Activated CD4-positive, alpha-beta T cell treated with anti-CD3 and anti-CD28 coated beads, Interleukin-2, amount 50 U/mL, for 1 hour (primary cell): ENCODE measurements at places on chromosomes 1 and 21.

- DNase-seq = no peak
These were observed 32.3 kb downstream of the TMEM63A start for GRCh38 chr1:225849925-225850324.

- DNase-seq = no peak
These were observed 5.9 kb upstream of the DPT start for GRCh38 chr1:168734946-168735345.

- no peak for DNase-seq
These were observed 28.1 kb downstream of the SERINC2 start for GRCh38 chr1:31441073-31441472.

DNA sequence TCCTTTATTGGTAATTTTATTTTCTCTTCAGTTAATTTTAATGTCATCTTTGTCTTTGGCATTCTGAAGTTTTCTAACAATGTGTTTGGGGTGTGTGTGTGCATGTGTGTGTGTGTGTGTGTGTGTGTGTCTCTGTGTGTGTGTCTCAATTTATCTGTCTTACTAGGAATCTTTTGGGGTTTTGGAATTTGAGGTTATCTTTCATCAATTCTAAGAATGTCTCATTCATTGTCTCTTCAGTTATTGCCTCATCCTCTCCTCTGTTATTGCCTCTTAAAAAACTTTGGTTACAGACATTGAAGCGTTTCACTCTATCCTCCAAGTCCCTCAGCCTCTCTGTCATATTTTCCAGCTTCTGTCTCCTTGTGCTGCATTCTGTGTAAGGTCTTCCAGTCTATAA lies 18.1 kb upstream of the SAMD13 start:
- DNase-seq = no peak

GRCh38 chr1:242008826-242009495 lies 10.1 kb upstream of the MAP1LC3C start:
- no peak for DNase-seq

DNA sequence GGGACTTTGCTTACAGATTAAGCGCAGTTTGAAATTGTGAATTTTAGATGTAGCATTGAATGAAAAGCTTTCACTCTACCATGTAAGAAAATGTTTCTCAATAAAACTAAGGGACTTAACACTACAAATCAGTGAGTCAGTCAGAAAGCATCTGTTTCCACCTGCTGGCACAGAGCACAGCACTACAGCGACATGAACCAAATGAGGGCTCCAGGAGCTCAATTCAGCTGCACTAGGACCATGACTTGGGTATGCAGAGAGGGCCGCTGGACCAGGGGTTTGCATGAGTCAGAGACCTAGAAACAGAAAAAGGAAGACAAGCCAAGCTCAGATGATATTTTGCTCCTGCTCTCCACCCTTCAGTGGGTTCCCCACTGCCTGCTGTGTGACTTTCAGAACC lies 5.2 kb downstream of the SUSD4 start:
- no peak for DNase-seq

DNA sequence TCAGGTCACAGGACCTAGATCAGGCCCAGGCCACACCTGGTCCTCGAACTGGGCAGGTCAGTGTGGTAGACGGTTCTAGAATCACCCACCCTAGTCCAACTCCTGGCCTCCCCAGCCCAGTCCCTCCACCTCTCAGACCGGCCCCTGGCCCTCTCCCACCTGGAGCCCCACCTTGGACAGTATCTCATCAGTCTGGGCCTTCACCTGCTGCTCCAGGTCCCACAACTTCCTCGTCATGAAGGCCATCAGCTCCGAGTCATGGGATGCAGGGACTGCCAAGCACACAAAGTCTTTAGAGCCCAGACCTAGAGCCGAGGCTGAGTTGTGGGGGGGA lies 8.7 kb downstream of the UBXN11 start:
- no peak for DNase-seq

DNA sequence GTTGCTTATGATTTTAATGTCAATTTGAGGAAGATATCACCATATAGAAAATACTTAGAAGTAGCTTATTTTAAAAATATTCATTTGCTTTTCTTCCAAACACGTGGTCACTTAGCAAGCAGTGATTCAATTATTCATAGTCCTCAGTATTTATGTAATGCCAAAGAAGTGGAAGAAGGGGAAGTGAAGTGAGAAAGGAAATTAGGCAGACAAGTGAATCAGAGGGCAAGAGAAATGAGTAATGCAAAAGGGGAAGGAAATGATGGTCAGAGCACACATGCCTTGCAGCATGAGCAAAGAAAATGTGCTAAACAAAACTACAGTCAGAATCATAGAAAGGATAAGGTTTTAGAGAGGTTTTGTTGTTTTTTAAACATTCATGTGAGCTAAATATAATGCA lies 31.8 kb downstream of the SDCCAG8 start:
- no peak for DNase-seq

DNA sequence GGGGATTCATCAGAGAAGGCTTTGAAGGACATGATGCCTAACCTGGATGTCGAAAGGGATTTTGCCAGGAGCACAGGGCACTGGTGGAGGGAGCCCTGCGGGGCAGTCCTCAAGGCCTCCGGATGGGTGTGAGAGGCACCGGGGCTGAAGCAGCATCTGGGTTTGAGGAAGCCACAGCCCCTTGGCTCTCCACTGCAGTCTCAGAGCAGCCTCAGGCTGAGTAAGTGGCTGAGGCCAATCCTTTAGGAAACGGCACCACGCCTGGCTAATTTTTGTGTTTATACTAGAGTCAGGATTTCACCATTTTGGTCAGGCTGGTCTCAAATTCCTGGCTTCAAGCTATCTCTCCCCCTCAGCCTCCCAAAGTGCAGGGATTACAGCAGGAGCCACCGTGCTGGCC lies 12.0 kb downstream of the ERVH48-1 start:
- DNase-seq = no peak

DNA sequence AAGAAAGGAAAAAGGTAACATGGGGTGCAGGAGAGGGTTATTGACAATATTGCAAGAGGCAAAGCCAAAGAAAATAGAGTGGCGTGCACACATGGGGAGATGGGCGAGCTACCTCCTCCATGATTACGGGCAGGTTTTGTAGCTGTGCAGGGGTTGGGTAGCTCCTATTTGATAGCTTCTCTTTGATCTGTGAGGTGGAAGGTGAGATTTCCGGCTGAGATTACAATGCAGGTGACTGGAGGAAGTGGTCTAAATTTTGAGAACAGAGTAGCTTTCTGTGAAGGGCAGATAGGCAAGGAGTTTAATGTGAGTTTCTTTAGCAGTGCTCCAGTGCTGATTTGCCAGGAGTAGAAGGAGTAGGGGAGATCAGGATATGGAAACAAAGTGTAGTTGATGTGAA lies 263.4 kb downstream of the PLA2G4A start:
- no peak for DNase-seq

DNA sequence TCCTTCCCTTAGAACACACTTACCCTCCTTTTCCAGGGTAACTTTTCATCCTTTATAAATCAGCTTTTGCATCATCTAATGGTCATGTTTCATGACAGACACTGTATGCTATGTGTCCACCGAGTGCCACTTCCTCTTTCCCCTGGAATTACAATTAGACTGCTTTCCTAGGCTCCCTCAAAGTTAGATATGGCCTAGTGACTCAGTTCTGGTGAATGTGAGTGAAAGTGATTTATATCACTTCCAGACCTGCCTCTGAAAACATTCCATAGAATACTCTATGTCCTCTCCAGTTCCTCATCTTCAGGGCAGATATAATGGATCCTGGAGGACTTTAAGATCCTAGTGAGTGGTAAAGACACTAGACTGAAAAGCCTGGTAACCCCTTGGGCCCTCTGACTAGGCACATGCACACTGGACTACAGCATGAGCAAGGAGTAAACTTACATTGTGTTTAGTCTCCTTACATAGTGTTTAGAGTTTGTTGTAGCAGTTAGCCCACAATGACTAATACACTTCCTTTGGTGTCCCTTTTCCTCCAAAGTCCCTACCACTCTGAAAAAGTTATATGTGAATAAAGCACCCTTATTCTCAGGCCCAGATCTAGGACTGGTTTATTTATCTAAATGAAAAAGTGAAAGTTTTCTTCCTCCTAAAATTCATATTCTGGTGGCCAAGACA lies 59.3 kb downstream of the GPR88 start:
- DNase-seq = no peak

- DNase-seq = no peak
These were observed 6.7 kb downstream of the SYCP1 start for GRCh38 chr1:114861384-114861783.

- DNase-seq = no peak
These were observed 934.2 kb downstream of the TTLL7 start for GRCh38 chr1:83064589-83065242.

DNA sequence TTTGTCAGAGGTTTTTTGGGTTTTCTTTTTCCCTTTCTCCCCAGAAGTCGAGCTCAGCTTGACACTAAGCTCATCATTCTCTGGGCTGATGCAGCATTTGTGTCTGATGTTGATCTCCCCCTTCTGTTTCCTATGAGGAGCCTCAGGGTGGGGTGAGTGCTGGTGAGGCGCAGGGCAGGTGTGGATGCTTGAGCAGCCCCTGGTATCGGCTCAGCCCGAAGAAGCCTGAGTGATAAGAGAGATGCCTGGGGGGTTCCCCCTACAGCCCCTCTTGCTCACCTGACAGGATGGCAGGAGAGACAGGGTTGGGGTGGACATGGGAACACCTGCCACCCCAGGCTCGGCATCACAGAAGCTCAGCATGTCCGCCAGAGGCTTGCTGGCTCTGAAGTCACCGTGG lies 239.0 kb downstream of the RHOU start:
- no peak for DNase-seq

- DNase-seq = no peak
These were observed 503 bp upstream of the PIGM start for GRCh38 chr1:160032165-160032820.

- no peak for DNase-seq
These were observed 257.8 kb downstream of the NPHP4 start for GRCh38 chr1:5734414-5734813.

GRCh38 chr1:212482637-212483441 lies 50.1 kb downstream of the NENF start:
- no peak for DNase-seq

GRCh38 chr1:44616991-44617702 lies 57.1 kb downstream of the TMEM53 start:
- no peak for DNase-seq

DNA sequence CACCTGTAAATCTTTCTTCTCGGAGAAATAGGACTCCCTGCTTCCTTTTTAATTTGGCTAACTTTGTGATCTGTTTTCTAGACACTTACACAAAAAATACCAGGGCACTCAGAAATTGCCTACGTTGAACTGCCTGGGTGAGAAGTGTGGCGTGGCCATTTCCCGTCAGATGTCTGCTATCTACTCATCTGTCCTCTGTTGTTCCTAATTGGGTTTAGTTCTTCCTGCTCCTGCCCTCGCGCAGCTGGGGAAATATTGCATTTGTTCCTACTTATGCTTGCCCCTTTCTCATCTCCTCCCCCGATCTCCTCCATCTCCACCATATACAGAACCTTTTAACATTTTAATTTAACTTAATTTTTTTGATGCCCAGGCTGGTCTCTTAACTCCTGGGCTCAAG lies 55.1 kb downstream of the CD58 start:
- no peak for DNase-seq

- DNase-seq = no peak
These were observed 897 bp downstream of the COL16A1 start for GRCh38 chr1:31702836-31703404.

DNA sequence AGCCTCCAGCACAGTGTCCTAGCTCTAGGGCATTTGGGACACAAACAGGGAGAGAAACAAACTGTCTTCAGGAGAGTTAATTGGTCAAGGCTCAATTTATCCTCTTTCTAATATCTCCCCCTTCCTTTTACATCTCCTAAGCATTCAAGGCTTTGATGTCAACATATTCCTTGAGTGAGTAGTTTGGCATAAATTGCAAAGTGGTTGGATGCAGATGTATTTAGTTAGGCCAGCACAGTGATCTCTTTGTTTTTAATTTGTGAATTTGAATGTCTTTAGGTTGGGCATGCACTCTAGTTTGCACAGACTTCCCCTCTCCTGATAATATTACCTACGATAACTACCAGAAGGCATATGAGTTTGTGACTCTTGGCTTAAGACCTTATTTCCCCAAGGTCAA lies 12.5 kb upstream of the OLFML2B start:
- no peak for DNase-seq

DNA sequence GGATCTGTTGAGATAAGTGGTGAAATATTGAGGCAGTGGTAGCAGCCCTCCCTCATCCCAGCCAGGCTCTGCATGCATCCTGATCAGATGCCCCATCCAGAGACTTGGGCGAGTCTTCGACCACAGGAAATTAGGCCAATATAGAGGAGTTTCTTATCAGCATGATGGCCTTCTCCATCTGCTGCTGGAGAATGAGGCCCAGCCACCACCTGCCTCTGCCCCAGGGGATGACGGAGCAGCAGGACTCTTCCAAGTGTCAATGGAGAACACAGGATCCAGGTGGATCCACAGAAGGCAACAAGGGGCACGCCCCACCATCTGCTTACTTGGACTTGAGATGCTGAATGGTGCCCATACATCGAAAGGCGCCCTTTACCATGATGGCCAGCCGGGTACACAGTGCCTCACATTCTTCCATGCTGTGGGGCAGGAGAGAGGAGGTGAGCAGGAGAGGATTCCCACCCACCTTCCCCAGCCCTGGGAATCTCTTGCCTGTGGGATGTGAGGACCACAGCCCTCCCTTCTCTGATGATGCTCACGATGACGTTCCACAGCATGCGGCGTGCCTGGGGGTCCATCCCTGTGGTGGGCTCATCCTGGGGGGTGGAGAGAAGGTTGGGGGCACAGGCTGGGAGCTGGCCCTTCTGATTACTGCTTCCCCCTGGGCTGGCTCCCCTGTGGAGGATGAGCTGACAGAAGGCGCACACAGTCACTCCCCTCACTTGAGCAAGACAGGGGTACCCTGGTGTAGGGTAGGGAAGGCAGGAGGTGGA lies 91.5 kb upstream of the GCLM start:
- DNase-seq = no peak

GRCh38 chr1:228281631-228282328 lies 73.9 kb downstream of the OBSCN start:
- no peak for DNase-seq

DNA sequence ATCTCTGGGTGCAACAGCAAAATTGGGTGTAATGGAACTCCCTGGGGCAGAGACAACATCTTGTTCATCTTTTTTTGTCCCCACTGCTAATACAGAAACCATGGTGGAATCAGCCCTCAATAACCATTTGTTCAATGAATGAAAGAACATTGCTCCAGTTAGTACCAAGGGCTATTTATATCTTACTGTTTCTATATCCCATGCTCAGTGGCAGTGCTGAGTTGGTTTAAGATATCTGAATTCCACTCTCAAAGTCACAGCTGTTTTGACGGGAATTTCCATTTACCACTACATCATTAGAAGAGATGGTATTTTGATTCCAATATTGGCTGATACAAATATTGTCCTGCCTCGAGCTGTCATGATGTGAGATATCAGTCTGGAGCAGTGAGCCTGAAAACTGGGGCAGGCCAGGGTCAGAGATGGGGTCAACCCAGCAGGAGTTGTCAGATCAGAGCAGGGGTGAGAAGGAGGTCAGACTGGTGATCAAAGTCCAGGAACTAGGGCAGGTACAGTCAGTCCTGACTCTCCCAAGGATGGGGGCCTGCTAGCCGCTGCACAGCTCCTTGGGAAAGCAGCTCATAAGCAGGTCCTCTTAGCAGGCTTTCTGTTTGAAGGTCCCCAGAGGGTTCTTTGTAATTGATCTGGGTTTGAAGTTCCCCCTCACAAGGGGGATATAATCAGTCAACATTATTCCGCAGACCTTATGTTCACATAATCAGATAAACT lies 5.8 kb upstream of the PHC2 start:
- no peak for DNase-seq

GRCh38 chr1:30478283-30478682 lies 245.1 kb downstream of the MATN1 start:
- no peak for DNase-seq
